ENCODE measurements at places on chromosomes 4 and X. TPM values are rescaled to one million over a fixed set of nuclear protein-coding genes. Genes with fewer than 3 reads are reported as not detected.

GRCh38 chr4:132614682-132615081 lies 534.4 kb upstream of the PCDH10 start:
- no peak for DNase-seq

DNA sequence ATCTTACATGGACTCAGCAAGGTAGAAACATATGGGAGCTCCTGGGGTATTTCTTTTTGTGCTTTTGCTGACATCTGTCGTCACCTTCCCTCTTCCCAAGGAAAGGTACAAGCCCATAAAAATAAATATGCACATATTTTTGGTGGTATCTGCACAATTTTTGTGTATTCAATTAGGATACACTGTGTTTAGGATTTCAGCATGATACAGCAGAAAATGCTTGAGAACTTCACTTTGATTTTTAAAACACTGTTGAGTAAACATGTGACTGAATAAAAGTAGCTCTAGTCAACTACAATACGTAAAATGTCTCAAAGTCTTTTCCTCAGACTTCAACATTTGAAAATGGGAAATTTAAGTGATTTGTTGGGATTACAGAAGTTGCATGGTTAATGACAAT lies 99.4 kb upstream of the SPANXC start:
- no peak for DNase-seq

DNA sequence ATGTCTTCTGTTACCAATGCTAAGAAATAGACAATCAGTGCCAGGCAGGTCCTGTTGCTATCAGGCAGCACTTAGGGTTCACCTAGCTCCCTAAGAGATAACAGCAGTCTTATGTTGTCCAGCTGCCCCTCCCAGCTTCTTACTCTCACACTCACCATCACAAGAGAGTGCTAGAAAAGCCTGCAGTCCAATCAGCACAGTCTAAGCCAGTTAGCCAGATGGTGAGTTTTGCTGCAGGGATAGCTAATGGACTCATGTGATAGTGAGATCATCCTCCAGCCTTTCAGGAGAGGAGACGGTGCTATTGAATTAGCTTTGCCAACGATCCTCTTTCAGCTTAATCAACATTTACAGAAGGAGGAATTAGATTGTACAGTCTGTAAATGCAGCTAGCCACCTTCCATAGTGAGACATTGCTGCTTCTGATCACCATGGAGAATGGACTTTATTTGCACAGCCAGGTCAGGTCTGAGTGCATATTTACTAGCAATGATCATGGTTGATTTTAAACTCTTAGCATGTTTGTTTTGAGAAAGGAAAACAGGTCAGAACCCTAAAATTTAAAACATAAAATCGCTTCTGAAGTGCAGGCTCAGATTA lies 438.3 kb downstream of the CENPC start:
- DNase-seq = no peak

DNA sequence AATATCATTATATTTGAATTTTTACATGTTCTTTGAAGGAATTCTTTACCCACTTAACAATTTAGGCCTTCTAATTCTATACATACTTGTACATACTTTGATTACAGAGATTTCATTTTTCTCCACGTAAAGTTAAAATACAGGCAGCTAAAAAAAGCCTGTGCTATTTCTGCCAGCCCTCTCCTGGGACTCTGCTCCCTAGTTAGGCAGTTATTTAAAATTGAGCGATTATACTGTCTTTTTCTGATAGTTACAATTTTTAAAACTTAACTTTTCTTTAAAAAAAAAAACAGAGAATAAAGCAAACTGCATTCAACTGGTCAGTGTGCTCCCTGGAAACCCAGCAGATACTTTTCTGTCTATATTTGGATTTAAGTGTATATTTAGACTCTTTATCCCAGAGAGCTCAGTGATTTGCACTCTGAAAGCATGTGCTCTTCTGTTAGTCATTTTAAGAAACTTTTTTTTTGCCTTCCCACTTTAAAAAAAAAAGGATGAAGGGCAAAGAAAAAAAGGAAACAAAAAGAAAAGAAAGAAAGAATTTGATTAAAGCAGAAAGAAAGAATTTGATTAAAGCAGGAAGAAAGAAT lies 18.1 kb upstream of the FAM241A start:
- no peak for DNase-seq

DNA sequence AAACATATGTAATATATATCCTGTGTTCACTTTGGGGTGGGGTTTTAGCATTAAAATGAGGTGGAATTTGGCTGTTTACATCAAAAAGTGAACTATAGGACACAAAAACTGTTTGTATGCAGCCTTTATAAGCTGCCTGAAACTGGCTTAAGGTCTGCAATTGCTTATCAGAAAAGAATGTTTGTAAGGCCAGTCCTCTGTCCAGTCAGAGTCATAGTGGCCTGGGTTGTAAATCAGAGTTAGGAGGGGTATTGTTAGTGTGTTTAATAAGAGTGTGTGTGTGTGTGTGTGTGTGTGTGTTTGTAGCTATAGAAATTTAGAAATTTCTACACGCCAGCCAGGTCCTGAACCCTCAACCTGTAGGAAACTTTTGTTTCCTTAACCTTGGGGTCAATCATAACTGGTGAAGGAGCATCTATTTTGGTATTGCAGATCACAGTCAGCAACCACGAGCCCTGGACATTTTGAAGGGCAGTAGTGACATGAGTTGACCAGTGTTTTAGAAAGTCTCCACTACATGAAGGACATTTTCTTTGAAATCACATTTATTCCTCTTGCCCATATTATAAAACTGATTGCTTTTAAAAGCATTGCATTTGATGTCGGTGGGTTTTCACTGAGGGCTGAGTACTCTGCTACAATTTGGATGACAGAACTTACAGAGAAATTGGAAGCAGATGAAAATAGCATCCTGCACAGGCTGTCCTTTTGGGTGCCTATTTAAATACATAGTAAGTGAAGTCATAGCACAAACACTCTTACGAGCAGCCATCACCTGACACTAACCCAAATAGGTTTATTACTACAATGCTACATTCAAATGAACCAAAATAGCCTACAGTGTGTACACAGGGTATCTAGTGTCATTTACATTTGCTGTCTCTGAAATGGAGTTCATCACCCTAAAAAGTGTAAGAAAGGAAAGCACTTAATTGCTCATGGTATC lies 11.2 kb upstream of the TMEM154 start:
- DNase-seq = no peak

- no peak for DNase-seq
Measured at GRCh38 chr4:3768842-3769641, 2.9 kb downstream of the ADRA2C start.

DNA sequence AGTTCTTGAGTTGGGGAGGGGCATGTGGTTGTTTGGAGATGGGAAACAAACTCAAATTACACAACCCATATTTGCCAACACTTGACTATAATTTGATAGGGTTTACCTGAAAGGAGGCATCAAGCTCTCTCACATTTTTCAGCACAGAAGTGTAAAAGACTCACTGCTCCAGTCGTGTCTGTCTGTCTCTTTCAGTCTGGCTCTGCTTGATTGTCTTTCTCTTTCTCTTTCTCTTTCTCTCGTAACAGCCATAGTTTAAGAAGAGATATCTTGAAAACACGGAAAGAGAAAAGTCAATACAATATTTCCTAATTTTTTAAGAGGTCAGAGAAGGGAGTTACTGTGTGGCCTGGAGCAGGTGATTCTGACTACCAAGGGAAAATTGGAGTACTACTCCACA lies 413.6 kb upstream of the CXorf51A start:
- no peak for DNase-seq

DNA sequence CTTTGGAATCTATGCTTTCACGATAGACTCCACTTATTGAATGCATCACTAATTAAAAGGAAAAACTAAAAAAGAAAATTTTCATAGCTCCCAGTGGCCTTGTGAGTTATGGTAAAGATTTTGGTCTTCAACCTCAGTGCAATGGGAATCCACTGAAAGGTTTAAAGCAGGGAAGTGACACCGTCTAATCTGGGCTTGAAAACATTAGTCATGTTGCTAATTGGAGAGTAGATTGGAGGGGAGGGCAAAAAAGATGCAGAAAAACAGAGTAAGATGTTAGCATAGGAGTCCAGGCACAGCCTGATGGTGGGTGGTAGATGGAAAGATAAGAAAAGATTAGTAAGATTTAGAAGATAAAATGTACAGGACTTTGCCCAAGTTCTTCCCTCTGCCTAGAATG lies 633.1 kb upstream of the FTHL17 start:
- no peak for DNase-seq

DNA sequence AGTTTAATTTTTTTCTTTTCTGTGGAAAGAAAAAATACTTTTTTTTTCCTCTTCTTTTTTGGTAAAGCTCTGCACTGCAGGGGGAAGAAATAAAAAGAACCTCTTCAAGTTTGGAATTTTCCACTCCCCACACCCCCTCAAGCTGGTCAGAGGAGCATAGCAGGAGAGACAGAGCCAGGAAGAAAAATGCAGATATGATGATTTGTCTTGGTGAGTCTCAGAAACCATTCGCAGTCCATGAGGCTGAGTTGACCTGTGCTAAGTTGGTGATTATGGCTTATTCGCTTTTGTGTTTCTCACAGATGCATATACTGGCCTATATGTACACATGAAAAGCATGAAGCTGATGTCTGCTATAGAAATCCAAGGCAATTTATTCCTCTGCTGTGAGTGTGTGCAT lies 205.9 kb downstream of the LDB2 start:
- no peak for DNase-seq

- DNase-seq = no peak
Measured at GRCh38 chr4:177408023-177408422, 34.2 kb downstream of the AGA start.

DNA sequence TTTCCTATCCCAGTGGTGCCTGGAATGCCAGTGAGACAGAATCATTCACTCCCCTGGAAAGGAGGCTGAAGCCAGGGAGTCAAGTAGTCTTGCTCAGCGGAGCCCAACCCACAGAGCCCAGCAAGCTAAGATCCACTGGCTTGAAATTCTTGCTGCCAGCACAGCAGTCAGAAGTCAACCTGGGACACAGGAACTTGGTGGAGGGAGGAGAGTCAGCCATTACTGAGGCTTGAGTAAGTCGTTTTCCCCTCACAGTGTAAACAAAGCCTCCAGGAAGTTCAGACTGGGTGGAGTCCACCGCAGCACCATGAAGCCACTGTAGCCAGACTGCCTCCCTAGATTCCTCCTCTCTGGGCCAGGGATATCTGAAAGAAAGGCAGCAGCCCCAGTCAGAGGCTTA lies 283.2 kb upstream of the CPEB2 start:
- DNase-seq = no peak

DNA sequence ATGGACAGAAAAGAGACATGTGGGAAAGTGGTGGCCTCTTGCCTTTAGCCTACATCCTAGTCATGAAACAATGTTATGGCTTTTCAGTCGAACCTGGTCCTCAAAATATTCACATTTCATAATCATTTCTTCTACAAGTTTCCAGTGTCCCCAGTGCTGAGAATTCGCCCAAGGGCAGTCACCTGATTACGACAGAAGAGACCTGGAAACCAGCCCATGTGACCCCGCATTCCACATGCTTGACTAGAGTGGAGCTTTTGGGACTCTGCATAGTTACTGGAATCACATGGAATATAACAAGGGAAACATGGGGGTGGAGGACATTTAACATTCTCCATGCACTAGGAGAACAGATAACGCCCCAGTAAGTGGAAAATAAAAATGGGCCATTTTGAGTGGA lies 100.1 kb downstream of the PPARGC1A start:
- no peak for DNase-seq

- DNase-seq = no peak
Measured at GRCh38 chr4:80387390-80388283, 52.1 kb downstream of the CFAP299 start.

GRCh38 chr4:19776021-19776459 lies 475.7 kb upstream of the SLIT2 start:
- no peak for DNase-seq

DNA sequence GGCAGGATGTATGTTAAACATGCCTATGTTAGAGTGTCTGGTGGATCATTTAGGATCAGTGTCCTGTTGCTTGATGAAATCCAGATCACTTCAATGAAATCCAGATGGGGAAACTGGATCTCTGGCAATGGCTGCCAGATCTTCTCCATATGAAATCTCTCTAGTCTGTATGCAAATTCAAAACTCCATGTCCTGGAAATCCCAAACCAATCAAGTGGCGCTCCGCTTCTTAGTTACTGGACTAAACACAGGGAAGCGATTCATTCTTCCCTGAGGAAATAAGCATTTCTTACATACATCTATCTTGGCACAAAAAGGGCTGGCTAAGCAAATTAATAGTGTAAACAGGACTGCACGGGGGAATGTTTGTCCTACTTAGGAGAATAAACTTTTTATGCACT lies 94.9 kb downstream of the HDAC8 start:
- DNase-seq = no peak

DNA sequence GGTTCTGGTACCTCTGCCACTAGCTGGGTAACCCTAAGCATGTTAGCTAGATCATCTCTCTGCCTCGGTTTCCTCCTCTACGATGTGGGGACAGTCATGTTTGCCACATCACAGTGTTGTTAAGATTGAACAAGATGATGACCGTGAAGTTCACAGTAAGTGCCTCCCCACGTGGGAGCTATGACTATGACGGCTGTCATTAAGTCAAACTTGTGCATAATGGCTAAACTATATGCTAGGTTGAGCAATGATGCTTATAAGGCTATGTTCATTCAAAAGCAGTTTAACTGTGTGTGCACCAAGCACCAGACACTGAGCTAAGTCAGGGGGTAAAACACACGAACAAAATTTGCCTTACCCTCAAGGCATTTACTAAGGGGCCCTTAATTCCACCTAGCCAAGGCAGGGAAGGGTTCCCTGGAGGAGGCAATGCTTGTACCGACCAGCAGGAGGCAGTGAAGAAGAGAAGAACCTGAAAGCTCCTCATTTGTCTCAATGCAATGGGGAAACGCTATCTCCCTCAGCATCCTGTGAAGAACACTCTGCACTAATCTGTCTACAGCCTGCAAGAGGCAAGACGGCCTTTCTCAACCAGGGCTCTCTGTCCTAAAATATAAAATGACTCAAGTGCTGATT lies 52.9 kb downstream of the MAP7D2 start:
- no peak for DNase-seq

DNA sequence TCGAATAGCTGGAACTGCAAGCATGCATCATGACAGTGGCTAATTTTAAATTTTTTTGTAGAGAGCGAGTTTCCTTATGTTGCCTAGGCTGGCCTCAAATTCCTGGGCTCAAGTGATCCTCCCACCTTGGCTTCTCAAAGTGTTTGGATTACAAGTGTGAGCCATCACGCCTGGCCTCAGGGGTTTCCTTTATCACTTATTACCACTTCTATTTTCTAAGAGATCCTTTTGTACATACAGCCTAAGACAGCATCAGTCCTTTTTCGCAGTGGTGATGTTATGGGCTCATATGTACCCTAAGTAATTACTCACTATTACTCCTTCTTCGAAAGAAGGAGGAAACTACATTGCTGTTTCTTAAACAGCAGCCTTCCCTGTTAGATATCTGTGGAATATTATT lies 54.1 kb upstream of the CDKN2AIP start:
- DNase-seq = no peak

GAGE2A gene
- not detected for total RNA-seq

PABPC1L2A gene
- total RNA-seq = not detected

PDE6B gene
- total RNA-seq = 9.0 TPM

HERC6 gene
- 21.1 TPM for total RNA-seq

SUPT20HL1 gene
- total RNA-seq = not detected

ADH5 gene
- total RNA-seq = 125 TPM

ZNF330 gene
- 39.1 TPM for total RNA-seq

GUCY1A1 gene
- 52.2 TPM for total RNA-seq

SPATA4 gene
- total RNA-seq = 0.20 TPM
